ENCODE measurements at places on chromosomes 1 and 21.

DNA sequence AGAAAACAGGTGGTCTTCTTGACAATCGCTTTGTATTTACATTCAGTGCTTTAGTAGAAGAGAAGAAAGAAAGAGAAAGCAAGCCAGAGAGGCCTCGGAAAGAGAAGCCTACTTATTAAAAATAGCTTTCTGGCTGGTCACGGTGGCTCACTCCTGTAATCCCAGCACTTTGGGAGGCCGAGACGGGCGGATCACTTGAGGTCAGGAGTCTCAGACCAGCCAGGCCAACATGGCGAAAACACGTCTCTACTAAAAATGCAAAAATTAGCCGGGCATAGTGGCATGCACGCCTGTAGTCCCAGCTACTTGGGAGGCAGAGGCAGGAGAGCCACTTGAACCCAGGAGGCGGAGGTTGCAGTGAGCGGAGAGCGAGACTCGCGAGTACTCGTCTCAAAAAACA lies 1.8 kb upstream of the SLC19A2 start:
- DNase-seq: no peak

GRCh38 chr1:232875536-232875935 lies 70.3 kb downstream of the MAP10 start:
- no peak for DNase-seq

DNA sequence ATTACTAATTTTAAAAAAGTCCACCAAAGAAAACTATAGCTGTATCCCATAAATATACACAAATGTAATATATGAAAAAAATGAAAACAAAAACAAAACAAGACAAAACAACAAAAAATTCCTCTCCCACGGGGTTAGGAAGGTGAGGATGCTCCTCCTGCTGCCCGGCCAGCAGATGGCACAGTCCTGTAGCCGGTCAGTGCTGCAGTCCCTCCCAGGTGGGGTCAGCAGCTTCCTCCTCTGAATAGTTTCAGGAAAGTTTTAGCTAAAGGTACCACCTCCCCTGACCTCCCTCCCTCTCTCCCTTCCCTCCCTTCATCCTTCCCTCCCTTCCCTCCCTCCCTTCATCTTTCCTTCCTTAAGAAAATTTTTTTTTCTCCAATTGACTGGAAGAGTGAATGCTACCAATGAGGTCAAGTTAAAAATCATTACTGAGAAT lies 67.8 kb upstream of the BCL10 start:
- no peak for DNase-seq

DNA sequence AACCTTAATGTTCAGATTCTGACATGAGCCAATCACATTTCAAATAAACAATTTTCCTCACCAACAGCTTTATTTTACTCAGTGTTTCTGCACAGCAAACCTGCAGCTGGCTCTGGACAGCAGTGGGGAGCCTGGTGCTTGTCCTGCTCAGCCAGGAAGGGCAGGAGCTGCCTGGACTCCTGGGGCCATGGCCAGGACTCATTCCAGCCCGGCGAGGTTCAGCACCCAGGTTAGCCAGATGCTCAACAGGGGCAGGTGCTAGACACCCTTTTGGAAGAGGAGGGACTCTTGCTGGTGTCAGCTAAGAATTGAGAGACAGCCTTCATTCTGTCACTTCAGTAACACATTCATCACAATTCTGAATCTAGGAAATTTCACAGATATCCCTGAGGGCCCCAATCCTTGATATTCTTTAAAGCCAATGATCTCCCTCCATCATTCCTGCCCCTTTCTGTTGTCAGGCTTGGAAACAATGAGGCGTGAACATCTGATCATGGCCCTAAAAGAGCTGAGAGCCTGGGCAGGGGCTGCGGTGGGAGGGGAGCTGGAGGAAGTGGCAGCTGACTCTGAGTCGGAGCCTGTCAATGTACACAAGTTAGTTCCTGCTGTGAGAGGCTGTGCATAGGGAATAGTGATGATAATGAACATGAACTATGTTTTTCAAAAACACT lies 251.3 kb downstream of the SDCCAG8 start:
- no peak for DNase-seq

DNA sequence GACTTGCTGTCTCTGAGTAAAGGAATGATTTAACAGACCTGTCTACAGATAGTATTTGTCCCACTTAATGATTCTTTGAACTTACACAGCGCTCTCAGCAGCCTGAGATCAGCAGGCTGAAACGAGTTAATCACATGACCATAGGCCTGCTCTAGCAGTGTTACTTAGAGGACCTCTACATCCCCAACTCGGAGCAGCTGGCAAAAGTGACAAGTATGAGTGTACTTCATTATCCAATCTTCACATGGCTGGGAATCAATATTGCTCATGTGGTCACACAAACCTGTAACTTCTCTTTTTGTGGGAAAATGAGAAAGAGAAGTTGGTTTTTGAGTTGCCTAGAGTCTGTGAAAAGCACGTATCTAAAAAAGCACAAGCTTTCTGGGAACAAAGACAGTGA lies 11.4 kb upstream of the ATP13A2 start:
- peak; percentile 97 for DNase-seq

All from MV-4-11 (cell line).